Gastrocnemius medialis (tissue), 4 donors: ENCODE measurements at places on chromosomes 7 and 10. TPM values are rescaled to one million over a fixed set of nuclear protein-coding genes. Genes with fewer than 3 reads are reported as not detected.

DNA sequence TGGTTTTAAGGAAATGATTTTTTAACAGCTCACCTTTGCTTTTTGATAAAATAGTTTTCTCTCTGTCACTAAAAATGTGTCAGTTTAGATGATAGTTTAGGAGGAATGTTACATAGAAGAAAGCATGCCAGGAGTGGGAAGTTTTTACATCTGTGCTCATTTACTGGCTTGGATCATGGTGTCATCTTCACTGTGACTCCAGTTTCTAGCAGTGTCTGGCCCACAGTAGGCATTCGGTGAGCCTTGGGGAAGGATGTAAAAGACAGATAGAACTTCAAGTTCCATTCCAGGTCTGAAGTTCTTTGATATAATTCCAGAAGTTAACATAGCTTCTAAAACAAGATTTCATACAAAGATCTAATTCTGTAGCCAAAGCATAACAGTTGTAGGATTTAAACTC, 259.2 kb downstream of the BICC1 start:
- peak; percentile 24 for DNase-seq

GRCh38 chr7:40833888-40834234, 699.1 kb downstream of the SUGCT start:
- DNase-seq: no peak

- DNase-seq: no peak
These were observed 2.9 kb downstream of the RAMP3 start for GRCh38 chr7:45160417-45160881.

- no peak for DNase-seq
These were observed 154.2 kb downstream of the TSPAN12 start for GRCh38 chr7:120703585-120704240.

Gene FAM107B
- total RNA-seq: 3.7 TPM

GRCh38 chr10:19499291-19499770, 316.9 kb upstream of the PLXDC2 start:
- DNase-seq: no peak

DNA sequence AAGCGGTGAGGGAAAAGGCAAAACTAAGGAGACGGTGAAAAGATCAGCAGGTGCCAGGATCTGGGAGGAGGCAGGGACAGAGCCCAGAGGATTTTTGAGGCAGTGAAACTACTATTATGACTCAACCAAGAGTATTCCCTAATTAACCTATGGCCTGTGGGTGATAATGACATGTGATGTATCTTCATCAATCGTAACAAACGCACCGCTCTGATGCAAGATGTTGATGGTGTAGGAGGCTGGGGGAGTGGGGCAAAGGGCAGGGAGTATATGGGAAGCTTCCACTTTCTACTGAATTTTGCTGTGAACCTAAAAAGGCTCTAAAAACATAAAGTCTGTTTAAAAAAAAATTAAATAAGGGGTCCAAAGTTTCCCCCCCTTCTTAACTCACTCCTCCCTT, 25.5 kb upstream of the EZH2 start:
- no peak for DNase-seq

Gene OIT3
- total RNA-seq: 0.25 TPM

DNA sequence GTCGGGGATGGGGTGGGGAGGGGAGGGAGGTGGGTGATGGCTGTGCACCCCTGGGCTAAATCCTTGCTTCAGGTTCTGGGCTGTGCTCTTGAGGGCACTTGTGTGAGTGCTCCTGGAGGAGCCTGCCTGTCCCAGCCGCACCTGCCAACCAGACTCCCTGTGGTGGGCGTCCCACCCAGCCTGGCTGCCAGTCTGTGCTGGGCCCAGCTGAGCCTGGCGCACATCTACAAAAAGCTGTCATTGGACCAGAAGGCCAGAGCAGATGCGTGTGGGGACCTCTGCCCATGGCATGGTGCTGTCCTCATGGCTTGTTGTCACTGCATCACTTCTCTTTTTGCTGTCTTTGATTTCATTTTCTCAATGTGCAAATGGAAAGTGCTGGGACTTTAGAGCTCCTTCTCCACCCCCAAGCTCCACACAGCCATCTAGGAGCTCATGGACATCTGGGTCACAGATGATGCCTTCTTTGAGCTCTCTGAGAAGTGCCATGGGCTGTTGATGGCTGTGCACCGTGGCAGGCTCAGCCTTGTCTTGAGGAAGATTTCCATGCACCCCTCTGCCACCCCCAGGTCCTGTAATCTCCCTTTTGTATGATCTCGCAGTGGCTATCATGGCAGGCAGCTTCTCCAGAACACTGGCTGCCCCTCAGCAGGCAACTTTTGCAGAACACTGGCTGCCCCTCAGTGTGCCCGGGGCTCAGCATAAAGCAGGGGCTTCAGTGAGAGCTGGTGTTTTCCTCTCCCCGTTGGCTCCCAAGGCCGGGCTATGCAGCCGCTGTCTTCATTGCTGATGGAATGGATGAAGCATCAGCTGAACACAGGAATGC, 83.9 kb downstream of the ADCY1 start:
- no peak for DNase-seq

DNA sequence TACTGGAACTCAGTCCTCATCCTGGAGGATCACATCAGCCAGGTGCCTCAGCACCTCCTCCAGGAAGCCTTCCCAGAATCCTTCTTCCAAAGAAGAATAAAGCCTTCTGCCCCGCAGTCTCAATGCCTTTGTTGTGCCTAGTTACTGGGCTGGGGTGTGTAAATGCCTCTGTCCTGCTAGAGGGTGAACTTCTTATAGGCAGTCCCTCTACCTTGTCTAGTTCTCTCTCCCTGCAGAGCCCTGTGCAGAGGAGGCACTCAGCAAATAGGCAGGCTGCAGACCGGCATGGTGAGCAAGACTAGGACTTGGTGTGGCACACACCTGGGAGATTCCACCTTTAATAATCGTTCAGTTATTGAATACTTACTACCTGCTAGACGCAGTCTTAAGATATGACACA, 104.7 kb upstream of the PCBD1 start:
- no peak for DNase-seq

- DNase-seq: no peak
These were observed 107.3 kb upstream of the FRMD4A start for GRCh38 chr10:14438057-14438456.

Gene GPR37
- 1.6 TPM for total RNA-seq

DNA sequence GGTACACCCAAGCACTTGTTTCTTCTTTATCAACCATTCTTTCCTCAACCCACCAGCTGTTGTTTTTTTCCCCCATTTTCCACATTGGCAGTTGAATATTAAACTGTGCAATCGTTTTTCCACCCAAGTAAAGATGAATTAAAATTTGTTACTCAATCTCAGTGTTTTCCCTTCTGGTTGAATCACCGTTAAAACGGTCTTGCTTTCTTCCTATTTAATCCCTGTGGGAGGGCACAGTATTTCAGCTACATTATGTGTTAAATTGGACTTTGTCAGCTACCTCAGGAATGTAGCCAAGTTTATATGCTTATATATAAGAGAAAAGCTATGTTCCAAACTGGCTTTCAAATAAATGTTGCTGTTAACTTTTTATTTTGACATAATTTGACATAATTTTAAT, 19.9 kb downstream of the SLC35G1 start:
- DNase-seq: no peak
